ENCODE measurements at places on chromosomes 2 and 18.
A peak's percentile ranks its signal among the peaks of the same experiment; 100 is the strongest.

GRCh38 chr2:135942936-135943688, 42.3 kb downstream of the DARS1 start:
- no peak for DNase-seq

- no peak for DNase-seq
These were observed 10.7 kb upstream of the ADCY3 start for GRCh38 chr2:24930768-24931167.

GRCh38 chr2:16152928-16153753, 212.8 kb downstream of the MYCN start:
- no peak for DNase-seq

DNA sequence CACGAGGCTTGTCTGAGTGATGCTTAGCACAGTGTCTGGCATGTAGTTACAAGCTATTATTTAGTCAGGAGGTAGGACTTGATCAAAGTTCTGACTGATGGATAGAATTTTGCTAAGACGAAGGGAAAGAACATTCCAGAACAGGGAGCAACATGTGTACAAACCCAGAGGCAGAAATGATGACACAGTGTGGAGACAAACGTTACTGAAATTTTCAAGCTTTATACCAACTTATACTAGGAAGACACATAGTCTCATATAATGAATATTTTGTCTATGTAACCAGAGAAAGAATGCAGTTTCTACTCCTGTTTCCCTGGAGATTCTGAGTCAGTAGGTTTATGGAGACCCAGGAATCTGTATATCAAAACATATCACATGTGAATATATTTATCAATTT, 123.4 kb downstream of the FAM124B start:
- DNase-seq, result no peak

DNA sequence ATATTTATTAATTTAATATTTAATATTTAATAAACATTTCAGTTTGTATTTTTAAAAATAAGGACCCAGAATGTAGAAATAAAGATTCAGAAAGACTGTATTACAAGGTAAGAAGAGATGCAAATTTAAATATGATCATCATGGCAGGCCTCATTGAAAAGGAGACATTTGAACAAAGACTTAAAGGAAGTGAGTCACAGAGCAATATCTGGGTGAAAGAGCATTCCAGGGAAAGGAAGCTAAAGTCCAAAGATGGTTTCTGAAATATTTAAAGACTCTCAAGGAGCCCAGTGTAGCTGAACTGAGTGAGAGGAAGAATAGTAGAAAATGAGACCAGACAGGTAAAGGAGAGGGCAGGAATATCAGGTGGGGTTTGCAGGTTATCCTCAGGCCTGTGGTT, 5.9 kb downstream of the SCYGR4 start:
- DNase-seq, result peak; percentile 10

GRCh38 chr2:5121642-5122041, 570.5 kb upstream of the SOX11 start:
- DNase-seq, result no peak

- DNase-seq, result no peak
These were observed 60.7 kb downstream of the RRM2 start for GRCh38 chr2:10183146-10183675.

DNA sequence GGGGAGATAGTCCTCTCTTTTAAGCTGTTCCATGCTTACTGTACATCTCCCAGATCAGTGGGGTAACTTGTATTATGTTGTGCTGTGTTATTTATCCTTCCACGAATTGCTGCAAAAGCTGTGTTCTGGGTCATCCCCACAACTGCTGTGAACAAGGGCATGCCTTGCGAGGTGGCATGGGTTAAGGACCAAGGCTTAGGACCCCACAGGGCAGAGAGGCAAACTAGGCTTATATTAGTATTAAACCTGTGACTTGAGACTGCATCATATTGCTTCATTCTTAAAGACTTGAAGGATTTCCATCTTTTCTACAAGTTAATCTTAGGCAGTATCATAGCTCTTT, 19.9 kb downstream of the RND3 start:
- DNase-seq, result no peak

- DNase-seq, result no peak
These were observed 224.8 kb upstream of the GYPC start for GRCh38 chr2:126431136-126431535.

- DNase-seq, result no peak
These were observed 205.7 kb downstream of the SOCS6 start for GRCh38 chr18:70494524-70494923.

DNA sequence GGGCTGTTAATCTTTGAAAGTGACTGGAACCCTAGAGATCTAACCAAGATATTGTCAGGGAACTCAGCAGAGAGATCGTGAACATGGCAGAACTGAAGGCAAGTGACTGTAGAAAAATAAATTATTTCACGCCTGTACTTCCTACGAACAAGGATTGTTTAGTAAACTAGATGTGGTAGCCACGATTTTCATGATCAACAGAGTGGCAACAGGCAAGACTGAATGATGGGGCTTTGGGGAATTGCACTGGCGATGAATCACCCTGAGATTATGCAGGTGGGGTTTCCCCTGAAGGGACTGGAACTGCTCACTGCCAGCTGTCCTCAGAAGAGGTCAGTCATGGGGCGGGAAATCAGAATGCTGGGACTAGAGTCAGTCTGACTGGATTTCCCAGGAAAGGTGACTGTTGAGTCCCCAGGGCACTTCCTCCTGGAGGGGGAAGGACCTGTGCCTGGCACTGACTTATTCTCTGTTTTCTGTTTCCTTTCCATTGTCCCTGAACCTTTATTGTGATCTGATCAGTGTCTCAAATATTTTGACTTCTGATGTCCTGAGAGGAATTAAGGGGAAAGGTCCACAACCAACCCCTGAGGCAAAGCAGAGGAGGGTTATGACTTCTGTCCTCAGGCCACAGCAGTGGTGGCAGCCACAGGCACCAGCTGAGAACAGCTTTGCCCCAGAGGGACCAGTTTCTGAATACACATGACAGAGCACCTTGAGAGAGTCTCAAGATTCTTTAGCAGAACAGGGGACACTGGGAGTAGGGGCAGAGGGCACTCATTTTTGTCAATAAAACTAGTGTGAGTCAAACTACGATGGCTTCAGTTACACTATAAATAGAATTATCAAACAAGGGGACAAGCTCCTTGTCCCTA, 70.0 kb downstream of the NAB1 start:
- DNase-seq, result peak; percentile 78

GRCh38 chr2:69765096-69765380, 23.1 kb downstream of the ANXA4 start:
- DNase-seq, result no peak

DNA sequence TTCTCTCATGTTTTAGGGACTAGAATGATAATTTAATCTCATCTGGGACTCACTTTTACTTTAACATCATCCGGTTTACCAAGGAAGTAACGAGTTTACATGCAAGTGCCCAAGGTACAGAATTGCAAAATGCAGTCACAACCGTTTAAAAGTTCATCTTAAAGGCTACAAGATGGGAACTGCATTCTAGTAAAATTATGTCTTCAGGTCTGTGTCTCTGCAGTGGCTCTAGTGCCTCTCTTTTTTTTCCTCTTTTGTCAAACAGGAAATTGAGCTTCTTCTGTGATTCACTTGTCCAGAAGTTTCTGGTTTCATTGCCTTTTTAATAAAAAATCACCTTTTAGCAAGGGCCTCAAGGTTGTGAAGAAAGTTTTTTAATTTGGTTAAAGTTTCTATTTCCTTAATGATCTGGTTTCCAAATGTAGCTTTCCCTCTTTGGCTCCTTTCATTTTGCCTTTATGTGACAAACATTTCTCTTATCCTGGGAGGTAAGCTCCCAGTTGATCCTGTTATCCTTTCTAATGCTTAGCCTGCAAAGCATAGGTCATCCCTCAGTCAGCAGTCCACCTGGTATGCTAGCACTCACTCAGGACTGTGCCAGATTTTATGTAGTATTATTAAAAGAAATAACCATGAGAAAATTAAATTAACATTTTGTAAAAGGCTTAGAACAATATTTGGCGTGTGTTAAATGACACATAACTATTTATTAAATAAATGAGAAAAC, 2.4 kb downstream of the GLS start:
- DNase-seq, result no peak

DNA sequence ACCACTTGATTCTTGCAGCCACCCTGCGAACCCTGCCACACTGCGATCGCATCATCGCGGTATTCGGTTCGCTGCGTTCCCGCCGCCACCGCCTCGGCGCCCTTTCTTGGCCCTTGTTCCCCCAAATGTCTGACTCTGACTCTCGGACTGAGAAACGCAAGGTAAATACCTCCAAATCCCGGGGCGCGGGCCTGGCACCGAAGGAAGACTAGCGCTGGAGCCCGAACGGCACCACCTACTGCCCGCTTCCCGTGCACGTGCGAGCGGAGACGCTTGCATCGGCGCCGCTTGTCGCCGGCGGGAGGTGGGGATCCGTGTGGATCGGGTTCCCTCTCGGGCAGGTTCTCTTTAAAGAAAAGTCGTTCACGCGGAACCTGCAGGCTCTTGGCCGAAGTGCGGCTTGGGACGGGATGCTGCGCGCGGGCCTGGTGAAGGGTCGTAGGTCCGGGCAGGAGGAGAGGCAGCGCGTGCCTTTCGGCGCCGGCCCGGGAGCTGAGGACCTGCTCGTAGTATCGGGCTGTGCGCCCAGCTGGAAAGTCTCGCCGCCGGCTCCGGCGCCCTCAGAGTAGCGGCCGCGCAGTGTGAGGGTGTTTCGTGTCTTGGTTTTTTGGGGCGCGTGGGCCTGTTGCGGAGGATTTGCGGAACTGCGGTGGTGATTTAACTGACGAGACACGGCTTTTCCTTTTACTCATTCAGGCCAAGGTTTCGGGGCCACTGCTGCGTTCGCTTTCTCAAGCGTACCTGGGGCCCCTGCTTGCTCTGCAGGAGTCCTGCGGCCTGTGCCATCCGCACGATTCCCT, 514 bp downstream of the BCL2L11 start:
- no peak for DNase-seq

DNA sequence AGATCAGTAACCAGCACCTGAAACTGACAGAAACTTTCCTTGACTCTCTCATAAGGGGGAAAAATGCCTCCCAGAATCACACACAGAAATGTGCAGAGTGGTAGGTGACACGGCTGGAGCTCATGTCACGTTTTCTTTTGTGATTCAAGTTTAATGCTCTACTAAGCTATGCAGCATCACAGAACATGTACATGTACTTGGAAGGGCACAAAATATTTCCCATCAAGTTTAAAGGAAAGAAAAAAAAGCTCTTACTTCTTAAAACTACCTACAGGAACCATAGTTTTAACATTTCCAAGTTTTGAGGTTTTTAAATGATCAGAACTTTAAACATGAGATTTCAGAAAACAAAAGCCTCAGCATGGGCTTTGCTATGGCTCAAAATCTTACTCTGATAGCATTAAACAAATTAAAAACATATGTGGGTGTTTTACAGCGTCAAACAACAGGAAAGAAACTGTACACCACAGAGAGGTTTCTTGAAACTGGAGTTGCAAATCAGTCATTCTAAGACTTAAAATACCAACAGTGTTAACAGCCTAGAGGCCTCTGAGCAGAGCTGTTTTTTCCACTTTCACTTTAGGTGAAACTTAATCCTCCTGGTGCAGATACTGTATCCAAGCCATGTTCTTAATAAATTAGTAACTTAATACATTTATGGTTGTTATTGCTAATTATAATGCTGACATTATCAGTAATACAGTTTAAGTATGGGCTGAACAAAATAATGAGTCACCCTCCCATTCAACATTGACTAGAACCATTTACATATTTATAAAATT, 30.1 kb downstream of the MBP start:
- DNase-seq, result peak; percentile 39

DNA sequence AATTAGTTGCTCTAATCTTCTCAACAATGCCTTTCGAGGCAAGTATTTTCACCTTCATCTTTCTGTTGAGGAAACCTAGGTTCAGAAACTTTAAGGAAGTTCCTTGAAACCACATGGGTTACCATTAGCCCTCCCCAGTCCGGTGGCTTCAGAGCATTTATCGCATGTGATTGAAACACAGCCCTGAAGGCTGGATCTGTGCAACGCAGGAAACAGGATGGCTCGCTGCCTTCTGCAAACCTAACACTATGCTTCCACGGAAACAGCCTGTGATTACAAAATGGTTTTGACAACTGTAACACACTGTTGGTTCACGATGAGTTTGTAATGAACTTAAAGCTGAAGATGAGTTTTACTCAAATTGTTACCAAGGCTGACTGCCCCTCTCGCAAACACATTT, 68.5 kb downstream of the EPB41L3 start:
- DNase-seq, result no peak

DNA sequence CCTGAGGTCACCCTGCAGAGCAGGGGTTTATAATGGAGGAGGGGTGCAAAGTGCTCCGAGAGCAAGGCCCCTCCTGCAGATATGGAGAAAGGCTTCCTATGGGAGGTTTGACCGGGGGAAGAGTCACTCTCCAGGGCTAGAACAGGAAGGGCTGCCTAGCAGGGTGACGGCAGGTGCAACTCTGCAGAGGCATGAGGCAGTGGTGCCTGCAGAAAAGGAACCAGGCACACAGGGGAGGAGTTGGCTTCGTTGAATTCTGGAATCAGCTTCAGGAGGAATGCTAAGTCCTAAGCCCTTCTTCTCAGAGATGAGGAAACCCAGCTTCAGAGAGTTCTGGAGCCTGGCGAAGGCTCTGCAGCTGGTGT, 17.5 kb upstream of the HPCAL1 start:
- no peak for DNase-seq

- DNase-seq, result no peak
These were observed 61.1 kb upstream of the RND3 start for GRCh38 chr2:150548527-150548926.

- DNase-seq, result no peak
These were observed 50.5 kb upstream of the HS6ST1 start for GRCh38 chr2:128369108-128369555.
